Stimulated activated CD8-positive, alpha-beta memory T cell treated with anti-CD3 and anti-CD28 coated beads, Interleukin-7, amount 100 ng/mL, for 4 hours (primary cell): ENCODE measurements at places on chromosomes 6 and 20.

DNA sequence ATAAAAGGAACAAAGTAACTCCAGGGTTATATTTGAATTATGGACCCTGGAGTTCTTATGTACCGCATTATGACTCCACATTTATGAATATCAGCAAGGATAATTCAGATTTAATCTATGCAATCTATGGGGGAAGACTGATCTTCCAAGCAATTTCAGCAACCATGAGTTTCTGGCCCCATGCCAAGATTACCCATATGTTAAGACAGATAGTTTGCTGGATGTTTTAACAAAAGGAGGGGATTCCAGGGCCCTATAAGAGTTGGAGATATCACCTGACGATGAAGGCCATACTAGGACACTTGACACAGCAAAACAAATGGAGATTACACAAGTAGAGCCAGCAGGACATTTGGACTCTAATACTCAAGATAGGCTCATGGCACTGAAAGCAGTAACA lies 45.9 kb upstream of the PLN start:
- no peak for DNase-seq

GRCh38 chr6:155303361-155303870 lies 10.9 kb downstream of the TFB1M start:
- DNase-seq: no peak

GRCh38 chr20:38893565-38894090 lies 32.6 kb upstream of the FAM83D start:
- DNase-seq: peak; percentile 59

DNA sequence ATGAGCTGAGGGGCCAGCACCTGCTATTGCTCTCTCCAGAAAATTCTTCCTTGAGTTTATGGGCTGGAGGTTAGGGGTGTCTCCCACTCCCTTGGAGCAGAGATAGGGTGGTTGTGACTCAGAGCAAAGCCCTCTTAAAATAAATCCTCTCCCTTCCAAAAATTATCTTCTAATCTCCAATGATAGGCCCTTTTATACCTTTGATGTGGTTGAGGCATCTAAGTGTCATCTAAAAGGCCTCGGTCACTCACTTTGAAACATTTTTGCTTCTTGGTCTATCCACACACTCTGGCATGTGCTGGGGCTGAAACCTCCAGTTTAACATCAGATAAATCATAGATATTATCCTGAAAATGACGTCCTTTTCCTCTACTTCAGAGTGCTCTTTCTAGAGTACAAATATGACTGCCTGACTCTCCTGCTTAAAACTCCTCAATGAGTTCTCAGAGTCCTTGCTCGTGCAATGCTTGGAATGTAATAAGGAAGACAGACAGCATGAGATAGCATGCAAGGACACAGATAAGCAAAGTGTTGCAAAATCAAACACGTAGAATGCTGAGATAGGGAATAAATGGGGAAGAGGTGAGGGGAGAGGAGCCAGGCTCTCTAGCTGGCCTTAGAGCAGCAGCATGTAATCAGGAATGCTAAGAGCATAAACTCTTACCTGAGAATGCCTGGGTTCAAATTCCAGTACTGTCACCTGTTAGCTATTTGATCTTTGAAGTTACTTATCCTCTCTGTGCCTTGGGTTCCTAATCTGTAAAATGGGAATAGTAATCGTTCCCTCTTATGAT lies 374.1 kb upstream of the CITED2 start:
- no peak for DNase-seq

- no peak for DNase-seq
Observed at GRCh38 chr20:47256668-47257236, 99.7 kb downstream of the ZMYND8 start.

DNA sequence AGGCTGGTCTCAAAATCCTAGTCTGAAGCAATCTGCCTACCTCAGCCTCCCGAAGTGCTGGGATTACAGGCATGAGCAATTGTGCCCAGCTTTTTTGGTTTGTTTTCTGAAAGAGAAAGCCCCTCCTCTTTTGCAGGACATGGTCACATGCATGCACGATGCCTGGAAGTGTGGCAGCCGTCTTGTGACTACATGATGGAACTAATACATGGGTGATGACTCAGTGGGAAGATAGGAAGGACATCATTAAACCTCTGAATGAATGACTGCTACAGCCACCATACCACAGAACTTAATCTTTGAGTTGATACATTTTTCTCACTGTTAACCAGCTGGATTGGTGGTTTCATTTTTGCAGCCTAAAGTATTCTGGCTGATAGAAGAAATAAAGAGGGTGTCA lies 13.4 kb upstream of the CTNNBL1 start:
- DNase-seq: no peak

- no peak for DNase-seq
Observed at GRCh38 chr20:37309936-37310590, 20.6 kb downstream of the MANBAL start.
